Foreskin keratinocyte (primary cell): ENCODE measurements at places on chromosomes 6 and 20.
A peak's percentile ranks its signal among the peaks of the same experiment; 100 is the strongest.

DNA sequence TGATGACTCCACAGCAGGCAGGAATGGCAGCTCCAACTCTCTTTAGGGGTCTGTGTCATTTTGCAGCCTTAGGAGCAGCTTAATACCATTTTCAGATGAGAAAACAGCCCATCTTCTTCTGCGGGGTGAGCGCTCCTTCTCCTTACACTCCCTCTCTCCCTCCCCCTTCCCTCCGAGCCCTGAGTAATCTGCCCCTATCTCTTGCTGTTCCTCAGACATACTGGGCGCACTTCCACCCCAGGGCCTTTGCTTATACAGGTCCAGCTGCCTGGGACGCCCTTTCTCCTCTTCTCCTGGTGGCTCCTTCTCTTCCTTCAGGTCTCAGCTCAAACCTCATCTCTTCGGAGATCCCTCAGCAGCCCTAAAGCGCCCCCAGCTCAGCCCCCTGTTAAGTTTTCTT, 54.8 kb downstream of the SNAI1 start:
- DNase-seq = no peak

DNA sequence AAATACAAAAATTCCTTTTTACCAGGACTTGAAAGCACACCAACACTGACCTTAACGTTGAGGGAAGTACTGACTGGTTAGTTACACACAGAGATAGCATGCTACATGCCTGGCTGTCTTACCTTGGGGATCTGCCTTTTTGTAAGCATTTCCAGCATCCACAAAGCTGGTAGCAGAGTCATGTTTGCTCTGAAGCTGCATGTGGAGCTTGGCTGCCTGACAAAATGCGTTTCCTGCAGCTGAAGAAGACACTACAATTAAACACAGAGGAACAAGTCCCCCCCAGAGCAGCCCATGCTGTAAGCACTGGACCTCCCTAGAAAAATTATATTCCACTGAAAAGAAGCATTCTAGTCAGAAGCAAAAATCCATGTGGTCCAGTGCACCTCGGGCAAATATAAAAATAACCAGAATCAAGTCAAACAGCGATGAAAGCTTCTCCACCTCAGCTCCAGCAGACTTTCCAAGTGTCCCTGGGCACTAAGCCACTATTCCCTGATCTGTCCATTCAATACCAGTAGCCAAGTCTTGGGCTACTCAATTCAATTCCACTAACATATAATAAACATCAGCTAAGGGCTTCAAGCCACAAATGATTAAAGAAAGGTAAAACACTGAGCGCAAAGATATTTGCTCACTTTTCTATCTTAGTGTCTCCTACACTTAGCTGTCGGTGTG, 24.2 kb downstream of the NAPB start:
- no peak for DNase-seq

- no peak for DNase-seq
These were observed 485.5 kb downstream of the PHF3 start for GRCh38 chr6:64121011-64121565.

DNA sequence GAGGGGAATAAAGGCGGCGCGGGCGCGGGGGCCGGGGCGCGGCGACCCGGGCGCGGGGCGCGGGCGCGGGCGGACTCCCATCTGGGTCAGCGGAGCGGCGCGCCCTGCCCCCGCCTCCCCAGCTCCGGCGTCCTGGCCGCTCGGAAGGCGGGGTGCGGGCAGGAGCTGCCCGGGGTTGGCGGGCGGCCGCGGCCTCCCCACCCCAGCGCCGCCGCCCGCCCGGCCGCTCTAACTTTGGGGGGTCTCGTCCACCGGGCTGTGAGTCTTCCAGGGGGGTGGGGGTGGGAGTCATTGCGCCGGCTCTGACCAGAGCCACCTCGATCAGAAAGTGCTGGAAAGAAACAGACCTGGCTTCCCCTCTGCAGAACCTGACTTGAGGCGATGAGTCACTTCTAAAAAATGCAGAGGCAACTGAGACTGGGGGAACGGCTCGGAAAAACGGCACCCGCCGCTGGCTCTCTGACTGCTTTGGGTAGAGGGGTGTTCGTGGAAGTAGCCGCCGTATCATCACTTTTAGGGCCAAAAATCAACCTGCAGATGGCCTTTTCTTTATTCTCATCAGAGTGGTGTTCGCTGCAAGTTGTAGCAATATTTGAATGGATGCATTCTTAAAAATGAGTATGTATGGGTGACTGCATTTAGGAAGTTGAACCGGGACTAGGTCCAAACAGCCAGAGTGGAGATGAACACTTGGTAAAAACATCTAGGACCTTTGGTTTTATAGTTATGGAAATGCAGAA, 667 bp downstream of the CAP2 start:
- peak; percentile 78 for DNase-seq

- DNase-seq = no peak
These were observed 9.7 kb downstream of the PLTP start for GRCh38 chr20:45902199-45902701.

DNA sequence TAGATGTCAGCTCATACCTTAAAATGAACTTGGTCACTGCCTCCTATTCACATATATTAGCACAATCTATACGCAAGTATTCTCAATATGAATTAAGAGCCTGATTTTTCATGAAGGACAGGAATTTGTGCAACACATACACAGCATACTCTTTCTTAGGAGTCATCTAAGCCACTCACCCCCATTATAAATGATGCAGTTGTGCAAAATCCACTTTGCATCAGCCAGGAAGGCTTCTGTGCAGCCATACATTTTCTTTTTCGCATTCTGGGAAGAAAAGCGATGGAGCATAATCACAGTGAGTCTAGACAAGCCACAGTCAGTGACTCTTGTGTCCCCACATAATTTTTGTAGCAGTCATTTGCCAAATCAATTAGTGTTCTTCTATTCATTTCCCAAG, 66.5 kb downstream of the ZMYND8 start:
- no peak for DNase-seq

- DNase-seq = no peak
These were observed 412.8 kb upstream of the NRSN1 start for GRCh38 chr6:23713211-23713610.

DNA sequence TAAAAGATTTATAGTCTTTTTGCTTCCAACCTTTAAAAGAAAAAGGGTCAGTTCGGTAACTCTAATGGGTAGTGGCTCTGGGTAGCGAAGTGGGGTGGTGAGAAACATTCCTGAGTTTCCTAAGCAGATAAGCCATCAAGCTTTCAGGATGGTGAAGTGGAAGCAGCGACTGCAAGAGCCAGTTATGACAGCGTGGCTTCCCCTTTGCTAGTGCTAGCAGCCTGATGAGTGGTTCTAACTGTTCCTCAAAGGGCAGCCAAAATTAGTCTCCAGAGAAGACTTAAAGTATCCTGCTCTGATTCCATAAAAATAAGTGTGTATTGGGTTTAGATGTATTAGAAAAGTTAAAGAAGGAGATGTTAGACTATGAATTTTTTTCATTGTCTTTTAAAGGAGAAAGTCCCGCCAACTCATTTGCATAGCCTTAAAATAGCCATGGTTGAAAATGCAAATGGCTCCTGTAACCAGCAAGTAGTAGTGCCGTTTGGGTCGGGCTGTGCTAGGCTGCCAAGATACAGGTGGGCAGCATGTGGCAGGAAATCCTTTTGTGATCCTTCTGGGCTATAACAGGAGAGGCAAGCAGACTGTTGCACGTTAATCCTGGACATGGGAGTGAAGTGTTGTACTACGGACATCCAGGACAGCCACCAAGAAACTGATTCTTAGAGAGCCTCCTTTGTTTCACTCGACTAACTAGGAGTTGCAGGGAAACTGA, 18.0 kb downstream of the ELOVL2 start:
- no peak for DNase-seq

- no peak for DNase-seq
These were observed 36.1 kb downstream of the CAP2 start for GRCh38 chr6:17429383-17430061.

GRCh38 chr6:84667252-84668213, 96.9 kb downstream of the TBX18 start:
- DNase-seq = no peak

DNA sequence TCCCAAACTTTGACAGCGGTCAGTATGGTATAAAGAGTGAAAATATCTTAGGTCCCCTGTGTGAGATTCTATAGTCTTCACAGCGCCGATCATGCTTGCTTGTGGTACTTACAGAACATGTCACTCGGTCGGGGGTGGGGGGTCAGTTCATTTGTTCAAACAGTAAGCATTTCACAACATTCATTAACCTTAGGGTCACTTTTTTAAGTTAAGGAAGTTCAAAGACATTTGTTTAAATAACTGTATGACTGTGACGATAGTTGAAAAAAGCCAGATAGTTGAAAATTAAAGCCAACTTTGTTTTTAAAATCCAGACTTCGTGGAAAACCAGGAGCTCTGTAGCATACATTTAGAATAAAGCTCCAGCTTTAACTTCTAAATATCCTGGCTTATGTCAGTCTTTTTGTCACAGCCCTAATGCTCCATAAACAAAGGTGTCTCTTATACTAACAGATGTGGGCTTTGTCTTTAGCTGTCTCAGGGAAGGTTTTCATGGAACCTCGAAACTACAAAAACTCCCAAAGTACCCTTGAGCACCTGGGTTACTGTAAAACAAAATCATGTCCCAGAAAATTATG, 57.9 kb upstream of the PHACTR2 start:
- no peak for DNase-seq

- DNase-seq = peak; percentile 44
These were observed 19.0 kb downstream of the REM1 start for GRCh38 chr20:31494131-31494530.

- DNase-seq = no peak
These were observed 91.3 kb upstream of the DTNBP1 start for GRCh38 chr6:15754035-15754705.

DNA sequence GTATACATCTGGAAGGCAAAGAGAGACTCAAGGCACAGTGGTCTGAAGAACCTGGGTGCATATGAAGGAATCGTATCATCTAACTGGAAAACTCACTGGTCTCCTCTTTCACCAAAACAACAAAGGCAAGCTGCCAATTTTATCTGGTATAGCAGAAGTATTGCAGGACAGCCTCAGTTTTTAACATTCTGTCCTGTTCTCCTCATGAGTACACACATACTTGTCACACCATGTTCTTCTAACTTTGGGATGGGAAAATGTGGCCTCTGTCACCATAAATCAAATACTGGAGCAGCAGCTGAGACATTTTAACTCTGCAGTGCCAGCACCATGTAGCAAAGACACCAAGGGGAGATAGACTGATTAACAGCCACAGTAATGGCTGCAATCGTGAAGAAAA, 199.1 kb upstream of the CNR1 start:
- no peak for DNase-seq

- DNase-seq = no peak
These were observed 226.9 kb downstream of the SIM1 start for GRCh38 chr6:100237821-100238220.

- DNase-seq = no peak
These were observed 391.6 kb upstream of the FKBP1C start for GRCh38 chr6:62819640-62820039.

DNA sequence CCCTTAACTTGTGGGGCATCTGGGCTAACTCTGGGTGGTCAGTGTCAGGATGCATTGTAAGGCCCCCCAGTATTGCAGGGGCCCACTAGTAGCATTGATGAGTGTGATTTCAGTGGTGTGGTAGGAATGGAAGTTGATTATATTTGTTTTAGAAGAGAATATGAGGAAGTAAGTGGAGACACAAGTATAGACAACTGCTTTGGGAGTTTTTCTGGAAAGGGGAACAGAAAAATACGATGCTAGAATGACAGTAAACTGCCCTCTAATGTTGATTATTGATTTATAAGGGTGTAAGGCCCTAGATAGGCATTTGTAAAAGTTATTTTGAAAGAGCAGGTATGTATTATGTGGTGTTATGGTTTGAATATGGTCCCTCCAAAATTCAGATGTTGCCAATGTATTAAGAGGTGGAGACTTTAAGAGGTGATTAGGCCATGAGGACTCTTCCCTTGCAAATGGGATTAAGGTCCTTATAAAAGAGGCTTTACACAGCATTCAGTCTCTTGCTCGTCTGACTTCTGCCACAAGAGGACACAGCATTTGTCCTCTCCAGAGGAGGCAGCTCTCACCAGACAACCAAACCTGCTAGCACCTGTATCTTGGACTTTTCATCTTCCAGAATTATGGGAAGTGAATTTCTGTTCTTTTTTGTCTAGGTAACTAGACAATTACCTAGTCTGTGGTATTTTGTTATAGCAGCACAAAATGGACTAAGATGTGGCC, 135.9 kb upstream of the DTNBP1 start:
- no peak for DNase-seq

- DNase-seq = no peak
These were observed 159.1 kb upstream of the MAFB start for GRCh38 chr20:40848096-40848495.

GRCh38 chr6:41583565-41583964, 37.4 kb downstream of the FOXP4 start:
- DNase-seq = no peak

DNA sequence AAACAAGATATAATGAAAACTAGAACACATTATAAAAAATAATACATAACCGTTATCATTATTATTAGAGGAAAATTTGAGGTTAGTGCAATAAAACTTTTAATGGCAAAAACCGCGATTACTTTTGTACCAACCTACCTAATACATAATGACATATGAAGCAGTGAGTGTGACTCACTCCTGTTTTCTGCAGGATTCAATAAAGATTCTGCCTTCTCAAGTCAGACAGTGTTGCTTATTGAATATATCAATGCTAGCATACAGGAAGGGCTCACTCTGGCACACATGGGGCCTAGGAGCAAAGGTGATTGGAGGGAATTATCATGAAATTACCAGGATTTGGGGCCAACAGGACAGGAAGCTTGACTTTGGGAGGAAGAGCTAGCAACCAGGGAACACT, 230.8 kb upstream of the CEP162 start:
- no peak for DNase-seq

DNA sequence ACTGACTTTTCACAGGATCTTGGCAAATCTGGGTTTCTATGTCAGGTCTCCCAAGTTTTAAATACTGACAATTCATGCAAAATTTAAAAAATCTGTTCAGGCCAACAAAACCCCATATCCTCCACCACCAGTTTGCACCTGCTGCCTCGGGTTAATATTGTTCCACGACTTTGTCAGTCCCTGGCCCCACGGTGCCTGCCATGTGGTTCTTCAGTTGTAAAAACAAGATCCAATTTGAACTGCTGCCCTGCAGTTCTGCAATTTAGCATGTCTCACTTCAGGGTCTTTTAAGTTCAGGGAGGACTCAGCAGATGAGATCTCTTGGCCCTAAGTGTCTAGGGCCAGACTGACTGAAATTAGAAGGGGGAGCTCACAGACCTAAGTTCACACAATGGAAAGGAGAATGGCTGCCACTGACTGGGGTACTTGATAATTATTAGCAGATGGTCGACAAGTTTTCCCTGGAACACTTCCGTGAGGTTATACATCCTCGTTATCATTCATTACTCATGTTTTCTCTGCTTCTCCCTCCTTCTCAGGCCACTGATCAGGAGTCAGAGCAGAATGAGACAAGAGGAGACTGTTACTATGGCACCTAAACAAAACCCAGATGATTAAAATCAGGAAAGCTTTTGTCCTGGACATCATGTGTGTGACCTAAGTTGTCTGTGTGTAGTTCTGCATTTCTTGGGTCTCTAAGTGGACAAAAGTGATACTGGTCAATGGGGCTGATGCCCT, 223.6 kb downstream of the KIF16B start:
- no peak for DNase-seq

DNA sequence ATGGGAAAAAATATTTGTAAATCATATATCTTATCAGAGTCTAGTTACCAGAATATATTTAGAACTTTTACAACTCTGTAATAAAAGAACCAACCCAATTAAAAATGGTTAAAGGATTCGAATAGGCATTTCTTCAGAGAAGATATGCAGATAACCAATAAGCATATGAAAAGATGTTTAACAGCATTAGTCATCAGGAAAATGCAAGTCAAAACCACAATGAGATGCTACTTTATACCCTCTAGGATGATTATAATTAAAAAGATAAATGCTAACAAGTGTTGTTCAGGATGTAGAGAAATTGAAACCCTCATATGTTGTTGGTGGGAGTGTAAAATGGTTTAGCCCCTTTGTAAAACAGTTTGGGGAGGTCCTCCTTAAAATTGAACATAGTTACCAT, 94.1 kb downstream of the LRRC1 start:
- peak; percentile 14 for DNase-seq
